ENCODE measurements at places on chromosomes 1 and 21. TPM values are rescaled to one million over a fixed set of nuclear protein-coding genes. Genes with fewer than 3 reads are reported as not detected.

Gene CYP4A22
- total RNA-seq = not detected

Gene AQP10
- not detected for total RNA-seq

Gene SAMD11
- total RNA-seq = not detected

Gene OR10X1
- not detected for total RNA-seq

Gene HRNR
- total RNA-seq = not detected

Gene ATP1A2
- not detected for total RNA-seq

Gene LRRC7
- 0.29 TPM for total RNA-seq

Gene TMEM54
- total RNA-seq = 2.3 TPM

Gene NBPF3
- total RNA-seq = 4.4 TPM

Gene ATP1A4
- total RNA-seq = not detected

Gene S100A2
- total RNA-seq = 0.78 TPM

Gene GCLM
- total RNA-seq = 32.0 TPM

Gene ZNF692
- total RNA-seq = 57.1 TPM

Gene UMODL1
- not detected for total RNA-seq

Gene ATAD3C
- total RNA-seq = 0.56 TPM

Gene ATP6V1G3
- not detected for total RNA-seq

Gene MYOM3
- not detected for total RNA-seq

Gene FHAD1
- total RNA-seq = not detected

Gene SPATA17
- total RNA-seq = not detected

Gene CAPN9
- not detected for total RNA-seq

Gene TSPEAR
- not detected for total RNA-seq

Gene ARHGAP29
- 0.07 TPM for total RNA-seq

Gene HSD3B1
- total RNA-seq = not detected

Gene F5
- 17.5 TPM for total RNA-seq

Gene F13B
- total RNA-seq = not detected

Gene KCNJ9
- total RNA-seq = not detected

Gene PCAT6
- total RNA-seq = not detected

Gene RGS13
- not detected for total RNA-seq

Gene ATP1B1
- 10.9 TPM for total RNA-seq

Gene SLFNL1
- total RNA-seq = 0.20 TPM

Gene PRAMEF4
- total RNA-seq = not detected

Gene OR14K1
- not detected for total RNA-seq

Gene CPTP
- 20.4 TPM for total RNA-seq

Gene PADI4
- total RNA-seq = 0.17 TPM

Gene NEK2
- total RNA-seq = 26.1 TPM

Gene SLC30A10
- total RNA-seq = not detected

Gene CDCA8
- total RNA-seq = 42.8 TPM

Gene CD48
- 228 TPM for total RNA-seq

Gene TNFRSF18
- total RNA-seq = 175 TPM

Gene AVPR1B
- total RNA-seq = not detected

Gene FCRL3
- total RNA-seq = 0.12 TPM

Gene ZSWIM5
- total RNA-seq = 0.17 TPM

Gene OR2L8
- total RNA-seq = not detected

Gene KAZN
- total RNA-seq = 0.34 TPM

Gene LDLRAD1
- total RNA-seq = not detected

Gene KLHDC7A
- not detected for total RNA-seq

Gene AIM2
- 11.6 TPM for total RNA-seq

Gene C1QA
- not detected for total RNA-seq

Gene DMRTA2
- not detected for total RNA-seq

Gene PLPPR4
- total RNA-seq = not detected

Gene SPRR4
- not detected for total RNA-seq

Gene MYCL
- not detected for total RNA-seq

Gene OR2T35
- total RNA-seq = not detected

Gene KDM1A
- total RNA-seq = 55.7 TPM

Gene VSIG8
- total RNA-seq = not detected

Gene DNASE2B
- total RNA-seq = not detected

Gene SPRR2E
- total RNA-seq = not detected

Gene LEFTY2
- not detected for total RNA-seq

Gene RHBG
- not detected for total RNA-seq

Gene RPTN
- total RNA-seq = not detected

Measured in T-helper 1 cell treated with Interleukin-12 subunit alpha and Interleukin-12 subunit beta and Interleukin-4 antibody, amounts not matched to agents 30 ng/mL and 1 ng/mL, for 36 hours (primary cell).